Stimulated activated CD4-positive, alpha-beta T cell treated with anti-CD3 and anti-CD28 coated beads, TNF-alpha, amount 100 ng/mL, for 48 hours (primary cell): ENCODE measurements at places on chromosomes 13 and 19.

DNA sequence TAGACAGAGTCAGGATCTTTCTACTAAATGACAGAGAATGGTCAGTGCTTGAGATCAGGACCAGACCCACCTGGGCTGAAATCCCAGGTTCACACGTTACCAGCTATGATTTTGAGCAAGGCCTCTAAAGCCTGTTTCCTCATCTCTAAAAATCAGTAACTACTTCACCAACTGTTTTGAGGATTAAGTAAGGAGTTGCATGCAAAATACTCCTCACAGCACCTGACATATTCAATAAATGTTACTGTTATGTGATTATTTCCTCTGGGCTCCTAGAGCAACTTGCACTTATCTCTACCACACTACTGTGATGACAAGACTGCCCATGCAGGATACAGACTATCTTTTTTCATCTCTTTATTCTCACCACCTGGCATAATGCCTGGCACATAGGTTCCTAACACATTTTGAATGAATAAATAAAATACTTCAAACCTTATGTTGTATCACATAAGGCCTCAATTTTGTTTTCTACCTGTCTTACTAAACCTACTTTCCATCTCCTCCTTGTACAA, 1.8 kb downstream of the KATNAL1 start:
- DNase-seq: no peak

GRCh38 chr13:99653526-99653925, 152.3 kb downstream of the TM9SF2 start:
- DNase-seq: no peak

GRCh38 chr13:112124141-112124540, 57.2 kb downstream of the SOX1 start:
- DNase-seq: no peak

DNA sequence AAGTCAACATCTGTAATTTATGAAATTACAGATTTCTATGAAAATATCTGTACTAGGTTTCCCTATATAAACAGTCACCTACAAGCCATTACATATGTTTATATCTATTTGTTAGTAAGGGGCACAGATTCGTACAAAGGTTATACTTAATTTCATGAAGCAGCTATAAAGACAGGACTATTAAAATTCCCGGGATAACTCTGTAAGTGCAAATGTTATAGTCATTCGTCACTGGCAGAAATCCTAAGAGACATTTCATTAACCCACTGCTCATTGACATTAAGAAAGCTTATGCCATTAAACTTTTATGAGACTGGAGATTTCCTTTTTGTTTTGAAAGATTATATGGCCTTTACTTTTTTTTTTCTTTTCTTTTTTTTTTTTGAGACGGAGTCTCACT, 122.9 kb downstream of the MYO16 start:
- DNase-seq: no peak

- DNase-seq: no peak
Measured at GRCh38 chr19:47239152-47239551, 8.2 kb upstream of the BBC3 start.

- DNase-seq: no peak
Measured at GRCh38 chr19:35518313-35518712, 4.9 kb upstream of the DMKN start.

DNA sequence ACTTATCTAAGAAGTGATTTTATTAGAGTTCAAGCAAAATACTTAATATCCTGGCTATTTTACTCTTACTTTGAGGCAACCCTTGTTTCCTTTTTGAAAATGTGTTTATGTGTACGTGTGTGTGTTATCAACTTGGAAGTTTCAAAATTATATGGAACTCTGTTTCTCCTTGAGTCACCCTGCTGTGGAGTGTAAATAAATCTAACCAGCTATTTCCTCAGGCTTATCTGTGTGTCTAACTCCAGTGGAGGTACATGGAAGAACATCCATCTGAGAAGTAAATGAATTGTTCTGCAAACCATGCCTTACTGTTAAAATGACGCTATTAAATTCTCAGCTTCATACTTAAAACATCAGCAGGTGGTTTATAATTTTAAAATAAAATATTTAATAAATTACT, 583.4 kb upstream of the SLITRK5 start:
- no peak for DNase-seq

DNA sequence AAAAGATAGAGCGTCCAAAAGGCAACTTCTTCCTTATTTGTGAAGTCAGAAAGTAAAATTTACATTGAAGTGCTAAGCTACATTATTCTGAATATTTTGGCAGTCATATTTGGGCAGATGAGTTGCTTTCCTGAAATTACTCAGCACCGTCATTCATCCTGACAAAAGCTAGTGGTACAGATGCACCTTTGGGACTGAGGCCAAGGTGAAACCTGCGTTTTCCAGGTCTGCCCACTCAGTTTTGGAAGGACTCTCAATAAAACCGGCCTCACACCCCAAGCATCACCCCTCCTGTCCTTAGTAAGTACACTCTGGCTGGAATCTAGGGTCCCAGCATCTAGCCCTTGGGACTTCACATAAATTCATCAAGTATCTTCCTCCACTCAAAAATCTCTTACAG, 187.5 kb downstream of the TM9SF2 start:
- DNase-seq: no peak

DNA sequence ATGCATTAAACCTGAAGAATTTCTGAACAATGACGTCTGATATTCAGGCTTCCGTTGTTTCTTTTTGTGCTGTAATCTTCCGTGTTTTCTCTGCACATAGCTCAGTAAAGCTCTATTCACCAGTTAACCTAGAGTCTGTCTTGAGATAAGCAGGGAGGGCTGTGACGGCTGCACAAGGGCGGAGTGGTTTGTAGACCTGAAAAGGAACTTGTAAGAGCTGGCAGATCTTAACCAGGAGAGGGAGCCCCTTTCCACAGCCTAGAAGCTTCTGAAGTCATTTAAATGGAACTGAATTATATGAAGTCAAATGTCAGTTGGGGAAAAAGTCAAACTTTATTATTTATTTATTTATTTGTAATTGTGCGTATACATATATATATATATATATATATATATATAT, 27.5 kb downstream of the DPRX start:
- DNase-seq: no peak

DNA sequence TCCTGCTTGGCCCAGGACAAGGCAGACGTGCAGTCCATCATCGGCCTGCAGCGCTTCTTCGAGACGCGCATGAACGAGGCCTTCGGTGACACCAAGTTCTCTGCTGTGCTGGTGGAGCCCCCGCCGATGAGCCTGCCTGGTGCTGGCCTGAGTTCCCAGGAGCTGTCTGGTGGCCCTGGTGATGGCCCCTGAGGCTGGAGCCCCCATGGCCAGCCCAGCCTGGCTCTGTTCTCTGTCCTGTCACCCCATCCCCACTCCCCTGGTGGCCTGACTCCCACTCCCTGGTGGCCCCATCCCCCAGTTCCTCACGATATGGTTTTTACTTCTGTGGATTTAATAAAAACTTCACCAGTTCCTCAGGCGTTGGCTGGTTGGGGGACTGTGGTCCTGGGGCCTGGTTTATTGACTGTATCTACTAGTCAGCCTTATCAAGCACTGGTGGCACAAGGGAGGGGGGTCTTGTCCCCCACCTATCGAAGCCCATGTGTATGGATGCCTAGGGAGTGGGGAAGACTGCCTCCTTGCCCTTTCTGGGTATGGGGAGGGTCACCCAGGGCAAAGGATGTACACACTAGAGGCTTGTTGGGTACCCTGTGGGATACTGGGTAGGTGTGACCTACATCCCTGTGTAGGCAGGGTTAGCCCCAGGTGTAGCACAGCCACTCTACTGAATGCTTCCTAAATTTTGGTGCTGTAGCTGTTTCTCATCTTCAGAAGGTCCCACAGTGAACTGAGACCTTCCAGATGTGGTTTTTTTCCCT, 4.4 kb downstream of the CHMP2A start:
- DNase-seq: no peak

DNA sequence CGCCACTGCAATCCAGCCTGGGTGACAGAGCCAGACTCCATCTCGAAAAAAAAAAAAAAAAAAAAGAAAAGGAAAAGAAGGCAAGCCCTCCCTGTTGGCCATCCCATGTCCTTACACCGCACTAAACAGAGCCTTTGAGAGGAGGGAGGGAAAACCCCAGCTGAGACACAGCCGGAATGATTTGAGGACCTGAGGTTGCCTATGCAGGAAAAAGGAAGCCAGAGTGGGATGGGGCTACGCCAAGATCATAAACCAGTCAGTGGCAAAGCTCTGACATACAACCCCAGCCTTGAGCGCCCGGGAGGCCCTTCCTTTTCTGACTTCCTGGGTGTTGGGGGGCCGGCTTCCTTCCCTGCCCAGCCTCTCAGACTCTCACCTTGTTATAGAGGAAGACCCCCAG, 12.5 kb upstream of the CHERP start:
- no peak for DNase-seq

DNA sequence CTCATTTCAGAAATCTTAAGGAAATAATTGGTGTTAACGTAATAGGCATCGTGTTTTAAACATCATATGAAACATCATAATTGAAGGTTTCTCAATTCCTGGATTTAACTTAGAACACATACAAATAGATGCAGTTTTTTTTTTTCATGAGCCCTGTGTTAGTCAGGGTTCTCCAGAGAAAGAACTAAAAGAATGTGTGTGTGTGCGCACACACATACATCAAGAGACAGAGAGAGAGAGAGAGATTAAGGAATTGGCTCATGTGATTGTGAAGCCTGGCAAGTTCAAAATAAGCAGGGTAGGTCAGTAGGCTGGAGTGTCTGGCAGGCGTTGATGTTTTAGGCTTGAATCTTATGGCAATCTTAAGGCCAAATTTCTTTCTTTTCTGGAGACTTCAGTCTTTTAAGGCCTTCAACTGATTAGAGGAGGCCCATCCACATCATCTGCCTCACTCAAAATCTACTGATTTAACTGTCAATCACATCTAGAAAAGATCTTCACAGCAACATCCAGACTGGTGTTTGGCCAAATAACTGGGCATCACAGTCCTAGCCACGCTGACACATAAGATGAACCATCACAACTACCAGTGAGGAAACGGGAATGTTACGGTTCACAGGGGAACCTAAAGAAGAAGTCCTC, 25.2 kb downstream of the SPATA13 start:
- no peak for DNase-seq

GRCh38 chr13:38210928-38211596, 138.6 kb upstream of the UFM1 start:
- DNase-seq: no peak

- DNase-seq: no peak
Measured at GRCh38 chr13:43307921-43308433, 284.6 kb downstream of the DNAJC15 start.

DNA sequence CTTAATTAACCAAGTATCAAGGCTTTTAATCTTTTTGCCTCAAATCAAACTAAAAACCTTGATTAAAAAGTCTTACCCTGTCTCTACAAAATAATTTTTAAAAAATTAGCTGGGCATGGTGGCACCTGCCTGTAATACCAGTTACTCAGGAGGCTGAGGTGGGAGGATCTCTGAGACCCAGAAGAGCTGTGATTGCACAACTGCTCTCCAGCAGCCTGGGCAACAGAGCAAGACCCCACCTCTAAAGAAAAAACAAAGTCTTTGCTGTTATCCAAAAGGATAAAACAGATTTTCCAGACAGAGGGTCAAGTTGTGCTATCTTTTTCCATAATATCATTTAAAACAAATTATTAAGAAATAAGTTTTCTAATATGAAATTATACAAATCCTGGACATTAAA, 26.8 kb upstream of the CEBPG start:
- DNase-seq: no peak

DNA sequence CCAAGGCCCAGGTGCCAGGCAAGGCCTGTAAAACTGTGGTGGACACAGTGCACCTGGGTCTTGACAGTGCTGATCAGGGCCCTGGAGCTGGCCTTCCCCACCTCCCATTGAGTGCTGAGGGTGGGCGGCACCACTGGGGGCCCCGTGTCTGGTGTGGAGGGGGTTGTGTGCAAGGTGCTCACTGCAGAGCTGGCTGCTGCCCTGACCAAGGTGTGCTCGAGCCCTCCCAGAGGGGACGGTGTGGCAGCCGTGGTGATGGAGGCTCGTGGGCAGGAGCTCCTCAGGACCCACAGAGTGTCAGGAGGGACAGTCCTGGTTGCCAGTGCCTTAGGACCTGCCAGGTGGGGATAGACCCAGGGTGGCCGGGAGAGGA, 23.0 kb downstream of the ATP4B start:
- DNase-seq: no peak

GRCh38 chr19:28960986-28961705, 251.8 kb downstream of the UQCRFS1 start:
- DNase-seq: no peak

GRCh38 chr13:106357198-106357597, 178.3 kb downstream of the EFNB2 start:
- no peak for DNase-seq

GRCh38 chr19:21084343-21084742, 2.3 kb downstream of the ZNF714 start:
- no peak for DNase-seq

DNA sequence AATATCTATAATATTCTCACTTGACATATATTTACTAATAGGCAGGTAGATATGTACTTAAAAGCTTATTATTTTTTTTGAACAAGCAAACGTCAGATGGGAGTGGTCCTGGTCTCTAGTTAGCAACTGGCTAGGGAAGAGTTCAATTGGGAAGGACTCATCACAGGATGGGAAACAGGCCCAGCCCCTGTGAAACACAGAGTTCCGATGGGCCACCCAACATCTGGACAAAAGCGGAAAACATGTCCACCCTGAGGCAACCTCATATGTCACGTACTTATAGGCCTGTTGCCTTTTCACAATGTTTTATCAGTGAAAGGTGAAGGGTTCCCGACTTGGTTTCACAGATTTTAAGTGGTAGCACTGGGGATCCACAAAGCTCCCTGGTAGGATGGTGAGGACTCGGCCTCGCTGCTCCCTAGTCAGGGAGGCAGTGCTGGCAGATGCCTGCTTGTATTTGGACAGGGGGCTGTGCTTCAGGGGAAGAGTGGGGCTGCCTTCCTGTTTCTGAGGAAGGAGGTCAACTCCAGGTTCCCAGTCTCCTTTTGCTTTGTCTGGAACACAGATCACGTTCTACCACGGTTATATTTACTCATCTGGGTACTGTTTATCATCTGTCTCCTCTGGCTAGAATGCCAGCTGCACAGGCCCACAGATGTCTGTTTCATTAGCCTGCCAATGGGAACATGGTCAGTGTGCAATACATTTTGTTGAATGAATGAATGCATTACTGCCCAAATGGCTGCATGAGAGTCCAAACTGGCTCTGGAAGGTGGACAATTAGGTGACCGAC, 49.4 kb upstream of the SLC15A1 start:
- DNase-seq: no peak

- no peak for DNase-seq
Measured at GRCh38 chr13:30868799-30869470, 37.1 kb upstream of the MEDAG start.

DNA sequence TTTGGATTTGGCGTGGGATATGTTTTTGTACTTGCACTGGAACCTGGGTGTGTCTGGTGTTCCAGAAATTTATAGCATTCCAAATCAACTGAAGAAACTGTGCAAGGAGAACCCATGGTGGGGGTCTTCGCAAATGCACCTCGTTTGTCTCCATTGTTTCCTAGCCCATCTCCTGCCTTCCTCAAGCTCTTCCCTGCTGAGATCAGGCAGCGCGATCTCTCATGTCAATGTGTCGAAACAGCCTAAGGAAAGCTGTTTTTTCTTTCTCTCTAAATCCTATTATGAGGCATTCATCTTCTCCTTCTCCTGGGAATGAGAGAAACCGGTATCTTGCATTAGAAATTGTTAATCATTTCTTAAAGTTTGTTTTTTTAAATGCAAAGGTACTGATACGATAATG, 131.0 kb downstream of the KLF5 start:
- DNase-seq: no peak
